Cerebellar nuclear complex (tissue), 1 donor: ENCODE measurements at places on chromosomes 4 and X.

DNA sequence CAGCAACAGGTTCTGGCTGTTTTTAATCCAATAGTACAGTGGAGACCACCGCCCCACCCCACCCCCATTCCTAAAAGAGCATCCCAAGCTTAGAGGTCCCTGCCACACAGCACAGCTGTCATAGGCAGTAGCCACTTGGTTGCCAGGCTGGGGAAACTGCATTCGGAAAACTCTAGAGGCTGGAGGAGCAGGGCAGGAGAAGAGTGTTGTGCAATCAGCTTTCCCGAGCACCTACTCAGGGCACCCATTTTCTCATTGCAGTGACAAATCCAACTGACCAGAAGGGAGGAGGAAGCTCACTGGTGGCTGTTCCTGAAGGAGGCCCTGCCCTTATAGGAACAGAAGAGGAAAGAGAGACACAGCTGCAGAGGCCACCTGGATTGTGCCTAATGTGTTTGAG, 1.1 kb downstream of the CXCL1 start:
- no peak for DNase-seq

DNA sequence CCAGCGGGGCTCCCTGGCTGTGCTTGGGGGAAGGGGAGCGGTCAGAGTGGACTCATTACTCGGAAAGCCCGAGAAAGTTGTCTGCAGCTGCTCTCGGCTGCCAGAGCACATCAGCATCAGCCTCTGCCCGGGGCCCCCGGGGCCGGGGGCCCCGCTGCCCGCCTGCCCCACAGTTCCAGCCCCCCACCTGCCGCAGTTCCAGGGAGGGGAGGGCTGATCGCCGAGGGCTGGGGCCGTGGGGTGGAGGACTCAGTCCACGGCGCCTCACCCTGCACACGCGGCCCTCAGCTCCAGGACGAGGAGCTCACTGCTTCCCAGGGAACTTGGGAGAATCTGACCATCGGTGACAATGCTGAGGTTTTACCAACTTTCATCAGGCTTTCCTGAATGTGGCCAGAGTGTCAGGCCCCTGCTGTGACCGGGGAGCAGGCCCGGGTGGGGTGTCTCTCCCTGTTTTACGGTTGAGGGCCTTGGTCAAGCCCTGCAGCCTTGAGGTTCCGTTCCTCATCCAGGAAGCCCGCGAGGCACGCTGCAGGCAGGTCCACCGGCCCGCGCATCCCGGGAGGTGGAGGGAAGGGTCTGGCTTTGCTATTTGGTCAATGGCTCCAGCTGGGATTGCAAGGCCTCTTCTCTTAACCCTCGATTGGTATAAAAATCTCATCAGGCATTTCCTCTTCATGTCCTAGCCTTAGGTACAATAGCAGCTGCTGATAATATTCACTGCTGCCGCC, 57.2 kb downstream of the CPZ start:
- no peak for DNase-seq

- no peak for DNase-seq
These were observed 331.1 kb upstream of the FSTL5 start for GRCh38 chr4:162494935-162495334.

DNA sequence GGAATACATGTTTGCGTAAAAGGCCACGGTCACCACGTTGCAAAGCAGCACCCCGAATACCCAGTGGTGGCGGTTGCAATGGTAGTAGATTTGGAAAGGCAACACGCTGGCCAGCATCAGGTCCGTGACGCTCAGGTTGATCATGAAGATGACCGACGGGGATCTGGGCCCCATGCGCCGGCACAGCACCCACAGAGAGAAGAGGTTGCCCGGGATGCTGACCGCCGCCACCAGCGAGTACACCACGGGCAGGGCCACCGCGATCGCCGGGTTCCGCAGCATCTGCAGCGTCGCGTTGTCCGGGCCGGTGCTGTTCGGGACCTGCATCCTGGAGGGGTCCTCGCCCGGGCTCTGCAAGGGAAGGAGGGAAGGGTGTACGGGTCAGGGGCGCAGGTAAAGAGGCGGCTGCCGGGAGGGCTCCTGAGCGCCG, 13.5 kb upstream of the ASMTL start:
- no peak for DNase-seq

- DNase-seq, result no peak
These were observed 145.5 kb upstream of the DUSP21 start for GRCh38 chrX:44698357-44698756.
